ENCODE measurements at places on chromosomes 3 and 15.

DNA sequence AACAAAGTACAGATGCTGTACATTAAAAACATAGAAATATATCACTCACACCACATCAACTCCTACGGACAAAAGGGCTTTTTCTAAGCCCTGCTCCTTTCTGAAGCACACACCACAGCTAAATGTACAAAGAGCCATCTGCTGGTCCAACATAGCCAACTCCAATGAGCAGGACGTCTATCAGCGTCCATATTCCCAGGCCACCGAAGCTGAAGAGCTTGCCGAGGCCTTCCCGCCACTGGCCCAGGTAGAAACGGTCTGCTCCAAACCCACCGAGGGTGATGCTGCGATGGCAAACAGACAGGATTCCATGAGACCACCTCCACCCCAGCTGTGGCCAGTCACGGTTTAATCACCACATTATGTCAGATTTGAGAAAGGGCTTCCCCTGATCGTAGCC is 9.8 kb downstream of the TM2D3 start:
- DNase-seq, result no peak

DNA sequence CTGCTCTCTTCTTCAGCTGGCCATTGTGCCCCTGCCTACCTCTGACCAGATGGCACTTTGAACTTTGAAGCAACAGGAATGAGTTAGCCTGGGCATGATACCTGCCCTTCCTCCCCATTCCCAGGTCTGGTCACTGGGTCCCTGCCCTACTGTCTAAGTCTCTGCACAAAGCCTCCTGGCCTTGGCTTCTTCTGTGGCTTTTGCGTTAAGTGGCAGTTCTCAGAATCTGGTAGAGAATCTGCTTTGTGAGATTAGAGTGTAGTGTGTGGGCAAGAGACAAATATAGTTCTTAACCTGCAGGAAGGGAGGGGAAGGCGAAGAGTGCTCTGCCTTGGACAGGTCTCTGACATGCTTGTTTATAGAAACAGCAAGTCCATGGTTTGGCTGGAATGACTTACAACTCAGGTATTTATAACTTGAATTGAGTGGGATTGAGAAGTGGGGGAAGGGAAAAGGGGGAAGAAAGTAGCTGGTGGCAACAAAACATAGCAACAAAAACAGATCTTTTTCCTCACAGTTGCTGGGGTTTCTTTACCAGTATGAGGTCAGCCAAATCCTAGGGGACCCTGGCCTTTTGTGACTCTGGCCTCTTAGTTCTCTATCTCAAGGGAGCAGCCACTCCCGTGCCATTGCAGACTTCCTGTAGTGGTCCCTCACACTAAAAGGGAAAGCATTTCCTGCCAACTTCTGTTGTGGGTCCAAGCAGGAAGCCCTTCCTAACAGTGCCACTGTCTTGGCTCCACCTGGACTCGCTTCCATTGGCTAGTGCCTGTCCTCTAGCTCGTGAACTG is 16.7 kb downstream of the MAPKBP1 start:
- no peak for DNase-seq

DNA sequence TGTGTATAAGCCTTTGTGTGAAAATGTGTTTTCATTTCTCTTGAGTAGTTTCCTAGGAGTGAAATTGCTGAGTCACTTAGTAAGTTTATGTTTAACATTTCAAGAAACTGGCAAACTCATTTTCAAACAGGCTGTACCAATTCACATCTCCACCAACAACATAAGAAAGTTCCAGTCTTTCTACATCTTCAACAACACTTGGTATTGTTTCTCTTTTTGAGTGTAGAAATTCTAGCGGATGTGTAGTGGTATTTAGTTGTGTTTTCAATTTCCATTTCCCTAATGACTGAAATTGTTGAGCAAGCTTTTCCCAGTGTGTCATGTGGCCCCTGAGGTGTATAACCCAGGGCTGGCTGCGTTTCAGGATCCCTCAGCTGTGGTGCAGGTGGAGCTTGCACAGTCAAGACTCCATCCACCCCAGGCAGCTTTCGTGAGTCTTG is 258.5 kb downstream of the PDCD6IP start:
- DNase-seq, result no peak

- no peak for DNase-seq
Observed at GRCh38 chr15:41512940-41513505, 604 bp downstream of the LTK start.

DNA sequence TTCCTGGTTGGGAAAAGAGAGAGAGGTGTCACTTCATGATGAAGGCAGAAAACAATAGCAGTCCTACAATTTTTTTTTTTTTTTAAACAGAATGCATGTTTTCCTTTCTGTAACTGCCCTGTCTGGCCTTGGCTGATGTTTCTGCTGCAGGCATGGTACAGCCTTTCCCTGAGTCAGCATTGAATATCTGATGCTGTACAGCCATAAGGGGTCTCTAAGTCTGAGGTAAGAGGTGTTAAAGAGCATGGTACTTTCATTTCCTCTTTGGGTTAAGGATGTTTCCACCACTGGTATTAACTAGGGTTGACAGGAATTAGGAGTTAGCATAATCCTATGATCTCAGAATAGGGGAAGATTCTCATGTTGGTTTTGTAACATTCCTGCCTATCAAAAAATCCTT is 147.4 kb downstream of the CHST2 start:
- DNase-seq, result no peak

- no peak for DNase-seq
Observed at GRCh38 chr3:178041931-178042330, 494.3 kb upstream of the KCNMB2 start.

- DNase-seq, result no peak
Observed at GRCh38 chr3:14543446-14543845, 3.3 kb upstream of the GRIP2 start.

DNA sequence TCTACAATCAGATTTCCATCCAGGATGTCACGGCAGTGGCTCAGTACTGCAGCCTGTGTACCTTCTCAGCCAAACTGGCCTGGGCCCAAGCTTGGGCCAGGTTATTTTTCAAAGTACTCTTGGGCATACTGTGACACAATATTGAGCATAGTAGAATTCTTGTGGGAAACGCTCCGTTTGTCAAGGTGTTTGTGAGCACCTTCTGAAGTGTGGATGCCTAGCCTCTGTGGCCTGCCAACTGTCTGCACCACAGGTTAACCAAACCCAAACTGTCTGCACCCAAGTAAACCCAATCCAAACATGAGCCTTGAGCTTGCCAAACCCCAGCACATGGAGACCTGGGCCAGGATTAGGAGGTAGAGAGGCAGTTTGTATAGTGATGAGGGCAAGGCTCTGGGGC is 25.4 kb downstream of the CTDSPL start:
- no peak for DNase-seq

DNA sequence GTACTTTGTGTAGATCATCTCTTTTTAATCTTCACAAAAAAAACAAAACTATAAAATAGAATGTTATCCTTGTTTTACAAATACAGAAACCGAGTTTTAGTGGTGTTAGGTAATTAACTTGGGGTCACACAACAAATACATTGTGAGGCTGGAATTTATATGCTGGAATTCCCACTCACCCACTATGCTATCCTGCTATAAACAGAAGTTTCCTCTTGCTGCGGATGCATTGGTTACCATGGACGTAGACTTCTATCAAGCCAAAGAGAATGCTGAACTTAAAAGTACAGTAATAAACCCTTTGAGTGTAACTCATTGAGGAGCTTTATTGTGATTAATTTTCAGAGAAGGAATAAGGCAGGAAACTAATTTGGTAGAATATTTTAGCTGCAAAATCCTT is 9.2 kb downstream of the SNAP23 start:
- no peak for DNase-seq

DNA sequence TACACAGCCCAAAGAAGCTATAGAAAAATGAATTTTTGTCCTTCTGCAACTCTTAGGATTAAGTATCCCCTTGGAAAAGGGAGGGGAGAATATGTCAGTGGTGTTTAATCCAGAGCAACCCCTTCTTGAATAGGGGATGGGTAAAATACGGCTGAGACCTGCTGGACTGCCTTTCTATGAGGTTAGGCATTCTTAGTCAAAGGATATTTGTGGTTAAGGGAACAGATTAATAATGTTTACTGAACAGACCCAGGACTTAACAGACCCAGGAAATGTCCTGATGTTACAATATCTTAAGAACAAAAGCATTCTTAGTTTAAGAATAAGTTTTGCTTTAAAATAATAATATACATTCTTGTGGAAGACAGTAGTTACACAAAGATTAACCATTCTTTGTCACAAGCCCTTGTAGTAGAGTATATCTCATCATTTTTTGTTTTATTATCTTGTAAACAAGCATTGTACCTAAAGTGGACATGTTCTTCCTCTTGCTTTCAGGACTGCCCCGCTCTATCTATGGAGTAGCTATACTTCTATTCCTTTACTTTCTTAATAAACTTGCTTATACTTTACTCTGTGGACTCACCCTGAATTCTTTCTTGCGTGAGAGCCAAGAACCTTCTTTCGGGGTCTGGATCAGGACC is 43.8 kb upstream of the B3GALNT1 start:
- no peak for DNase-seq

- DNase-seq, result no peak
Observed at GRCh38 chr15:58369261-58369701, 62.5 kb upstream of the LIPC start.

DNA sequence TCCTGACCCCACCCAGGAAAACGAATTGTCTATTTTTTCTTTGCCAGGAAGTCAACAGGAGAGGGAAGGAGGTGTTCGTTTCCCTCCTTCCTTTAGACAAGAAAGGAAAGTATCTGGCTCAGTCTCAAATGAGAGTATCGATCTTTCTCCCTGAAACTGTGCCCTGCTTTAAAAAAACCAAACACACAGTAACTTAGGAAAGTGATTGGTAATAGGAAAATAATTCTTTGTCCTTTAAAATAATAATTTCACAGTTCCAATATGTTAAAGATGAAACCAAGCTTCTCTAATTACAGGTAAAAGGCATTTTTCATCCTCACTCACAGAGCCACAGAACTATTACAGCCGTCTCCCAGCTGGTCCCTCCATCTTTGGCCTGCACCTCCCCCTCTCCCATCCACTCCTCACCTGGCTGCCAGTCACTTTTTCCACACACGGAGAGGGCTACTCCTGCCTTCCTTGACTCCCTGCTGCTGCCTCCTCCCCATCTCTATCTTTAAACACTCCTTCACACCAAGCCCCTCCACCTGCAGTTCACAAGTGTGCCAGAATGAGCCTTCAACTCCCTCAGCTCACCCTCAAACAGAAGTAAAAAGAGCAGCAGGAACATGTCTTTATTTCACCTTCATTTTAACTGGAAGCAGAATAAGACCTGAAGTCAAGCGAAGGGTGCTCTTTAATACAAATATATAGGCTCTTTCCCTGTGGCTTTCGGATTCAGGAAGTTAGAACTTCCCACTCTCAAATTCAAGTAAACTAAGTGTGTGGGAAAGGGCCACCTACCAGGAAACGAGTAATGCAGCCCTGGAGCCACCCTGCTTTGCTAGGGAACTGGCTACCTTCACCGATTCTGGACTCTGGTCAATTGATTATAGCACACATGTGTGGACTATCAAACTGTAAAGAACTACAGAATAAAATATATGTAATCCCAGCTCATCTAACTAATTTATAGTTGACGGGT is 116.4 kb downstream of the SENP2 start:
- no peak for DNase-seq

DNA sequence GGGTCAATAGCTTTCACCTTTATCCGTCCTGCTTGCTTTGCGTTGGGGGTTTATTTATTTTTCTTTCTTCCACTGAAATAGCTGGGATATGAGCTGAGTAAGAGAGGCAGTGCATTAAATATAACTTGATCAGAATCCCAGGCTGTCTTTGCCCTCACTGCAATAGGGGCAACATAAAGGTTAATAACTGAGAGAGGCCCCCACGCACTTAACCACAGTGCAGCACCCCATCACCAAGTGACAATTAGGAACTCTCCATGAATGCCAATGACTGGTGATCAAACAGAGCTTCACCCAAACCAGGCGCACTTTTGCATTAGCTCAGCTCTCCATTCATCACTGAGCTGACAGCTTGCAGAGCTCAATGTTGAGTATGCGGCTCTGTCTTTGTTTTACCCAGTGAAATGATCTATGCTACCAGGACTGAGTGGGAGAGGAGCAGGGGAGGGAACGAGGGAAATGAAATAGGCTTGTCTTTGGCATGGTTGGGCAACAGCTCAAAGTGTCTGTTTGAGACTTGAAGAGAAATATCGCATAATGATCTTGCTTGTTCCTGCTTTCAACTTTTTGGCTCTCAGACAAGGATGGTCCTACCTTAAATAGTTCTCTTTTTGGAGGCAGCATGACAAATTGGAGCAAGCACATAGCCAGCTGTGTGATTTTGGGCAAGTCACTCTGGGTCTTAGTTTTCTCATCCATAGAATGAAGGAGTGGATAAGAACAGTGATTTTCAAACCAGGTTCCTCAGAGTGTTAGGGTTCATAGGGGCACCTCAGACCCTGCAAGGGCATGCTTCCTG is 14.5 kb upstream of the GLCE start:
- DNase-seq, result no peak

DNA sequence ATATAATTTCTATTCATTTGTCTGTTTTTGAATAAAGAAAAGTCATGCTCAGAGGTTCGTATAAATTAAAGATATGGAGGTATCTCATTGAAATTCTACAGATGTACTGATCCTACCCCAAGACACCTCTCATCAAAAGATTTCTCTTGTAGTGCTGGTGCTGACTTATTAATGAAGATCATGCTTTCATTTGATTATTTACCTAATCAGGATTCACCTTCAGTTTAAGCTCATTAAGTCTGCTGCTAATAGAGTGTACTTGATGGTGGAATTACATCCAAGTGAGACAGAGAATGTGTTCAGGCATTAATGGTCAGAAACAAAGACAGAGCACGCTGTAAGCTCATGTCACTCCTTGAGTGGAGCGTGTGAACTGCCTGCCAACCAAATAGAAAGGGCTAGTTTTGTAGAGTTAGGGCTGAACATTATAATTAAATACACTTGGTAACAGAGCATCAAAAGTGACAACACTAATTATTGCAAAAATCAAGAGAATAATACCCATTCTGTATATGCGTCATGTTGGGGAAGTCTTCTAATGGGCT is 45.5 kb downstream of the KBTBD12 start:
- DNase-seq, result no peak

DNA sequence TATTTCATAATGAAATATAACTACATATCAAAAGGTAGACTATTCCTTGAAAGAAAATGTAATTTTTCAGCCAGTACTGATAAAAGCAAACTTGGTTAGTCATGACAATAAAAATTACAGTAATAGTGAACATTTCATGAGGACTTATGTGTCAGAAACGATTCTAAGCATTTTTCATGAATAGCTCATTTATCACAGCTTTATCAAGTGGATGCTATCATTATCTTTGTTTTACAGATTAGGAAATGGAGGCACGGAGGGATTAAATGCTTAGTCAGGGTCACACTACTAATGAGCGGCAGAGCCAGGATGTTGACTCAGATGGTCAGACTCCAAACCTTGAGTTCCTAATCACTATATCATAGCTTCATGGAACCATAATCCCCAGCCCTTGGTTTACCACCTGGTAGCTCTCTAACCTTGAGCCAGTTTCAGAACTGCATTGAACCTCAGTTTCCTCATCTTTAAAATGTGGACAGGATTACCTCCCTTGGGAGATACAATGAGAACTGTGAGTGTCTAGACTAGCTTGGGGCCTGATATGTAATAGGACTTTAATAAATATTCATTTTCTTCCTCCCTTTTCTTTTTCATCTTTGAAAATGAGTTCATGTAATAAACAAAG is 85.4 kb downstream of the TNIK start:
- DNase-seq, result no peak

GRCh38 chr3:55147406-55147805 is 219.5 kb upstream of the LRTM1 start:
- no peak for DNase-seq

- DNase-seq, result no peak
Observed at GRCh38 chr3:191523148-191523547, 62.2 kb downstream of the PYDC2 start.
